Stimulated activated CD4-positive, alpha-beta T cell treated with anti-CD3 and anti-CD28 coated beads, Interleukin-12 subunit alpha, Interleukin-12 subunit beta, amount 100 ng/mL, for 4 hours (primary cell): ENCODE measurements at places on chromosomes 13 and 19.

- no peak for DNase-seq
Observed at GRCh38 chr19:33398361-33399060, 25.0 kb downstream of the CEBPG start.

DNA sequence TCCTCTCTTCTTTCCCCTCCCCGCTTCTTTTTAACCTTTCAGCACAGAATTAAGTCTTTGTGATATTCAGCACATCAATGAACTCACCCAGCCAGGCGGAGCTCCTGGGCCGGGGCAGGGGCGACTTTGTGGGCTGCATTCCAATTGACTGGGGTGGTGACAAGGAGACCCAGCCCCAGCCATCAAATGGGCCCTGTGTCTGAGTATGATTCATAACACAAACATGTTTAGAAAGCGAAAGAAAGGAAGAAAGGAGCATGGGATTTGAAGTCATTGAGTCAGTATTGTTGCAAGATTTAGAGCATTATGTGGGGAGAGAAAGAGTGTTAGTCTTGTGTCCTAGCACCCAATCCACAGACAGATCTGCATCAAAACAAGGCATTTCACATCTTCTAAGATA, 185.3 kb downstream of the LHFPL6 start:
- DNase-seq, result no peak

DNA sequence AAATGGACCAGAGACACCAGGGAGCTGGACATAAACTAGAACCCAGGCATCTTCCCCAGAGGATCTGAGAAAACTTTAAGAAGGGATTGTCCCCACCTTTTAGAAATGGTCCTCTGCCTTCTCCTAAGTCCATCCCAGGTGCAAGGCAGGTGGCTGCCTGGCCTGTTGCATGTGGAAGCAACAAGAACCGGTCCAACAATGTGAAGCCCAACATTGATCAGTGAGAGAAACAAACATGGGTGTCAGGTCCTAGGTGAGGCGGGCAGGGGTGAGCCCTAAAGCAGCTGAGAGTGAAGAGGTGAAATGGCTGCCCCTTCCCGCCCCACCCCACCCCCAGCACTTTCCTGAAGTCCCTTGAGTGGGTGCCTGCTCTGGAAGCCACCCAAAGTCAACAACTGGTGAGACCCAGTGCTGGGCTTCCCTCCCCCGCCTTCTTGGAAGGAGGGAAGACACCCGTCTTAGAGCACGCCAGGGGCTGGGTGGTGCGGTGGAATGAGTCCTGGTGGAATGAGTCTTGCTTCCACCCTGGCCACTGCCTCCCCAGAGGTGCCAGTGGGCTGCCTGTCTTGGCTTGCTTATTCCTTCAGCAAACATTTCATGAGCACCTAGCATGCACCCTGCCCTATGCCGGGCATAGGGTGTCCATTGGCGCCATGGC, 1.7 kb downstream of the AP1M1 start:
- DNase-seq, result no peak

GRCh38 chr13:28237944-28238343, 99.6 kb downstream of the PAN3 start:
- DNase-seq, result no peak

GRCh38 chr19:50394017-50394416, 9.9 kb downstream of the POLD1 start:
- no peak for DNase-seq

DNA sequence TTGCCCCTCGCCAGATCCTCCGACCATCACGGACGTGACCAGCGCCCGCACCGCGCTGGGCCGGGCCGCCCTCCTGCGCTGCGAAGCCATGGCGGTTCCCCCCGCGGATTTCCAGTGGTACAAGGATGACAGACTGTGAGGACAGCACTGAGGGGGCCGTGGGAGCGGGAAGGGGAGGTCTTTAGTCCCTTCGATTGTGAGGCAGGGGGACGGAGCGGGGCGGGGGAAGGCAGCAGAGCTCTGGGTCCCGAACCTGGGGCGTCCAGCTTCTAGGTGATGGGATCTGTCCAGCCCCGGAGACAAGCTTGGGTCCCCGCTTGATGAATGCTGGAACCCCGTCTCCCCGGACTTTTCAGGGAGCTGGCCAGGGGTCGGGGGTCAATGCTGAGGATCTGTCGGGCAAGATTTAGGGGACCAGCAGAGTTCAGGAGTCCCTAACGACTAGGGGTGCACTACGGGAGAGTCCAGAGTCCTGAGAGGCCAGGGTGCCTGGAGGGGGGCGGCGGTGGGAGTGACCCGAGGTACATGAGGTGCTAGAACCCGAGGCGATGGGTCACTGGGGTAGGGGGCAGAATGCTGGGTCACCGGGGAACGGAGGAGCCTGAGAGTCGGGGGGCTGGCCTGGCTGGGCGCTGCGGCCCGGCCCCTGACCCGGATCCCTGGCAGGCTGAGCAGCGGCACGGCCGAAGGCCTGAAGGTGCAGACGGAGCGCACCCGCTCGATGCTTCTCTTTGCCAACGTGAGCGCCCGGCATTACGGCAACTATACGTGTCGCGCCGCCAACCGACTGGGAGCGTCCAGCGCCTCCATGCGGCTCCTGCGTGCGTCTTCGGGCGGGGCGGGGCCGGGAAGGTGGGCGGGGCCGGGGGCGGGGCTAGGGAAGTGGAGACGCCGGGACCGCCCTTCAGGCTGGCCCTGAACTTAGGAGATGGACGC, 14.6 kb downstream of the VSIG10L start:
- peak; percentile 49 for DNase-seq

GRCh38 chr13:59963827-59964226, 199.9 kb downstream of the DIAPH3 start:
- no peak for DNase-seq

DNA sequence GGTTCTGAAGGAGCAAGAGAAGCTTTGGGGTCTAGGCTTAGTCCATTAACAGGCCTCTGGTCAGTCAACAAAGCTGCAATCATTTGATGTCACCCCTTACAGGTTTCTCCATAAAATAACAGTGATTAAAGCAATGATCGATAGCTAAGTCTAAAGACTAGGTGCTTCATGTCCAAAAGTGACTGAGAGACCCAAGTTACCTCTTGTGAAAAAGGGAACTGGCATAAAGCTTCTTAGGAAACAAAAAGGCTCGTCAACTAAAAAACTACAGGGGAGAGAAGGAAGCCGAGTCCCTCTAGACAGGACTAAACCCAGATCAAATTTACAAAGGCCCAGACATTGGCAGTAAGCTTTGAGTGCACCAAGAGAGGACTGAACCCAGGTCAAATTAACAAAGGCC, 2.2 kb downstream of the DCUN1D2 start:
- DNase-seq, result no peak

DNA sequence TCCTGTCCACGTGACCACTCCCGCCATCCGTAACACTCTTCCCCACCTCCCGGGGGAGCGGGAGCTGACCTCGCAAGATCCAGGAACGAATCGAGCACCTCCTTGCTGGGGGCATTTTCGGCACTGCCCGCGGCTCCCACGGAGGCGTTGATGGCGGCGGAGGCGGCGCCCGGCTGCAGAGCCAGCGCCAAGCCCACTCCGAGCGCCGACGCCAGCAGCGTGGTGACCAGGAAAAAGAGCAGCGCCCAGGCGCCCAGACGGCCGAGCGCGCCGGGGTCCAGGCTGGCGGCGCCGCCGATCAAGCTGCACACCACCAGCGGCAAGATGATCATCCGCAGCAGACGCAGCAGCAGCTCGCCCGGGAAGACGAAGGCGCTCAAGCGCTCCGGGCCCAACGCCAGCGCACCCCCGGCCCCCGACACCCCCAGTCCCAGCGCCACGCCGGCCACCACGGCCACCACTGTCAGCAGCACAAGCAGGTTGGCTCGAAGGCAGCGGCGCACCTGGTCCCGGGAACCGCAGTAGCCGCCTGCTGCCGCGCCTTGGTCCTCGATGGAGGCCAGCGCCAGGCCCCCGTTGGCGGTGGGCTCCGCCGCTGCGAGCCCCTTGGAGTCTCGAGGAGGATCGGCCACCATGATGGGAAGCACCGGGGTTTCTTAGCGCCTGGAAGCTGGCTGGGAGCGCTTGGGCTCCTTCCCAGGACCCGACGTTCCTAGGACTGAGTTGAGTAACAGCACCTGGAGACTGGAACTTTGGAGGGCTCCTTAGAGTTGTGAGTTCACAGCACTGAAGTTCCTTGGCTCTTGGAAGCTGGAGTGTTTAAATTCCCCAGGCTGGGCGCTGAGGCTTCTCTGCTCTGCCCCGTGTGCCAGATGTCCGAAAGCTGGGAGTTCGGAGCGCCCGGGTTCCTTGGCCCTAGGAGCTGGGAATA, 798 bp downstream of the SLC1A5 start:
- DNase-seq, result peak; percentile 42

DNA sequence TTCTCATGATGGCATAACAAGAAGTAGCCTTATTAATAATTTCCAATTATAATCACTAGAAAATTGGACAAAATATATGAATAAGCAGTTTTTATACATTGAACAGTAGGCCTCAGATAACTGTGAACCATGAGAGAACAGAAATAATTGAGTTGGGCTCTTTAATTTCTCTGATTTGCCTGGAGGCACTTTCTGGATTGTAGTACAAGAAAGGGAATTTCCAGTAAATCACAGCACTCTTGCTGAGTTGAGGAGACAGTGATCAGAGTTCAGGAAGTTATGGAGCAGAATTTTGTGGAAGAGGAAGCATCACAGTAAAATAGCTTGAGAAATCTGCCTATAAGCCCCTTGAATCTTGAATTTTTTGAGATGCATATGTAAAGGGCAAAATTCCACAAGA, 216.2 kb downstream of the MAB21L1 start:
- no peak for DNase-seq

DNA sequence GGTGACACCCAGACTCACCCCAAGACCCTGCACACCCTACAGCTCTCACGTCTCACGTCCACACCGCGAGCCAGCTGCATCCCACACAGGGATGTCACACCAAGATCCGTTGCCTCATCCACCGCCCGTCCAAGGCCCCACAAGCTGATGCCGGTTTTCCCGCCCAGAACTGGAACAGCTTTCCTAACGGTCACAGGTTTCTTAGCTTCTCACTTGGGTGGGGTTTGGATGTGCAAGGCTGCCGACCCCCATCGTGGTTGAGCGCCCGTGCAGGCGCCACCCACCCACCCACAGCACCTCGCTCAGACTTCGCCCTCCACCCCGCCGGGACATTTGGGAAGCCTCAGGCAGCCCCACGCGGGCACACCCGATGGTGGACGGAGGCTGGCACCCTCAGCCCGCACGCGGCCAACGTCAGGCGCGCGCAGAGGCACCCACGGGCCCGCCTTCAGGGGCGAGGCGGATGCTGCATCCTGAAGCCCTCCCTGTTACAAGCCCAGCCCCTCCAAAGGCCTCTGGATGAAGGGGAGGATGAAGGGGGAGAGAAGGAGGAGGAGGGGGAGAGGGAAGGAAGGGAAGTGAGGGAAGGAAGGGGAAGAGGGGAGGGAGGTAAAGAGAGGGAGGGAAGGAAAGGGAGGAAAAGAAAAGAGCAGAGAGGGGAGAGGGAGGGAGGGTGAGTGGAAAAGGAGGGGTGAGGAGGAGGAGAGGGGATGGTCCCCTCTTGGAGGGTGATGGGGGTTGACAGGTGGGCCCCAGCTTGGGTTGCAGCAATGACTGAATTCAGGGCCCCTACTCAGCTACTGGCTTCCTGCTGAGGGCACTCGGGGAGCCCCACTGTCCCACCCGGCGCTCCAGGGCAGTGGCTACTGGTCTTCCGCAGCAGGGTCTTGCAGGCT, 12.8 kb downstream of the ONECUT3 start:
- no peak for DNase-seq

DNA sequence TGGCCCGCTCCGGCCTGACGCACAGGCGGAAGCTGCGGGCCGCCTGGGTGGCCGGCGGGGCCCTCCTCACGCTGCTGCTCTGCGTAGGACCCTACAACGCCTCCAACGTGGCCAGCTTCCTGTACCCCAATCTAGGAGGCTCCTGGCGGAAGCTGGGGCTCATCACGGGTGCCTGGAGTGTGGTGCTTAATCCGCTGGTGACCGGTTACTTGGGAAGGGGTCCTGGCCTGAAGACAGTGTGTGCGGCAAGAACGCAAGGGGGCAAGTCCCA, 4.4 kb downstream of the FFAR1 start:
- DNase-seq, result no peak

DNA sequence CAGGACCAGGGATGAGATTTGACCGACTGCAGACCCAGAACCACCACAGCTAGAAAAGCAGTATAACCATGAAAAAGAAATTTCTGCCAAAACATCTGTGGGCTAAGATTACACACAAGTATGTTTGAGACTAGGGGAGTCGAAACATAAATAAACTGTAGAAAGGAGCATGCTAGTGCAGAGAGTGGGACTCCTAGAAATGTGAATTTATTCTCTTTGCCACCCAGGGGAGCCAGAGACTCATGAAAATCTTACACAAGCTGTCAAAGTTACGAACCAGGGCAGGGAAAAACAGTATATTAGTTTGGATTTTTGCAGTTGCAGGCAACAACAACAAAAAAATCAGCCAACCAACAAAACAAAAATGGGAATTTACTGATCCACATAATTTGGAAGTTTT, 12.3 kb upstream of the HSPH1 start:
- DNase-seq, result no peak

DNA sequence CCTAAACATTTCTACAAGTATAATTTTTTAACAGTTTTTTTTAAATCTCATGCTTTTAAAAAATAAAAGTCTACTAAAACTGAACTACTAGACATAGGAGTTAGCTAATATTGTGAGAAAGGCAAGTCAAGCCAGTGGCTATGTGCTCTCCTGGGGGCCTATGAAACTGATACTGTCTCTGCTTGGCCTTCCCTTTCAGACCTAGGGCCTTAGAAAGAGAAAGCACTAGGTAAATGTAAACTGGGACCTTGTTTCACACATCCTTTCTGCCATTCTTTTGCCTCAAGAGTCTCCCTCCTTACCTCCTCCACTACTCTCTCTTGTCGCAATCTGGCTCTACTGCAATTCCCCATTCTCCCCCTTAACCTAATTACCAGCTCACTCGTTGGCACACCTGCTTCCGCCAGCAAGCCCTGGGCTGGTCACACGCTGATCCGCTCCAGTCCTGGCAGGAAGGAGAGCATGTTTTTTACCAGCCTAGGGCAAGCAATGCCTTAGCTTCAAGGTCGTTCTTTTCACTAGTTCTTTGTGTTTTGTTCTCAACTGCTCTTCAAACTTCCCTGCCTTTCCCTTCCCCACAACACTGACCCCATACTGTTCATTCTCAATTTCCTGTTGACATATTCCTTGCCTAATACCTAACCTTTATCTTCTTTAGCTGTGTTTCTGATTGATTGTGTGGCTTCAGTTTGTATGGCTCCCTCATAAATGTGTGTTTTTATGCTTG, 23.1 kb downstream of the TBC1D4 start:
- no peak for DNase-seq

GRCh38 chr13:26658448-26659385, 101.2 kb downstream of the WASF3 start:
- no peak for DNase-seq

GRCh38 chr13:49064476-49064875, 88.8 kb downstream of the FNDC3A start:
- DNase-seq, result no peak
